Mesenteric fat pad (tissue), 1 donor: ENCODE measurements at places on chromosomes 11 and 22. TPM values are rescaled to one million over a fixed set of nuclear protein-coding genes. Genes with fewer than 3 reads are reported as not detected.

TTC12 gene
- total RNA-seq = 2.7 TPM

ILK gene
- 141 TPM for total RNA-seq

ST14 gene
- 13.3 TPM for total RNA-seq

MUC2 gene
- total RNA-seq = 0.80 TPM

KCNK4 gene
- not detected for total RNA-seq

SERPING1 gene
- total RNA-seq = 516 TPM

OR52I1 gene
- total RNA-seq = not detected

CYB5R2 gene
- 4.2 TPM for total RNA-seq

RAG2 gene
- total RNA-seq = not detected

OR8D1 gene
- total RNA-seq = not detected
